ENCODE measurements at places on chromosomes 7 and 10.

GRCh38 chr10:1110674-1111119 is 54.5 kb downstream of the WDR37 start:
- no peak for DNase-seq

DNA sequence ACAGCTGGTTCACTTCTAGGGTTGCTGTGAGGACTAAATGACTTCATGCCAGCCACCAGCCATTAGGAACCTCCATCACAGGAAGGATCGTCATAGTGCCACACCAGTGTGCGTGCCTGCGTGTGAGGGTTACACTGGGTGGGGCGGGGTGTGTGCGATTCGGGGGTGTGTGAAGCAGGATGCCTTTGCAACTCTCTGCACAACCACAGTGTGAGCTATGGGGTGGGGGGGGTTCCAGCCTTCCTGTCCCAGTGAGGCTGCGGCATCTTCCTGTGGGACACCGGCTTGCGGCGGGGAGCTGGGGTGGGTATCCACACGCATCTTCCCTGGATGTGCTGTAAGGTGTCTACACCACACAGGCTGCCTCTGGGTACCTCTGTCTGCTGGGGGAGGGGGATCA is 6.9 kb upstream of the ELFN1 start:
- no peak for DNase-seq

DNA sequence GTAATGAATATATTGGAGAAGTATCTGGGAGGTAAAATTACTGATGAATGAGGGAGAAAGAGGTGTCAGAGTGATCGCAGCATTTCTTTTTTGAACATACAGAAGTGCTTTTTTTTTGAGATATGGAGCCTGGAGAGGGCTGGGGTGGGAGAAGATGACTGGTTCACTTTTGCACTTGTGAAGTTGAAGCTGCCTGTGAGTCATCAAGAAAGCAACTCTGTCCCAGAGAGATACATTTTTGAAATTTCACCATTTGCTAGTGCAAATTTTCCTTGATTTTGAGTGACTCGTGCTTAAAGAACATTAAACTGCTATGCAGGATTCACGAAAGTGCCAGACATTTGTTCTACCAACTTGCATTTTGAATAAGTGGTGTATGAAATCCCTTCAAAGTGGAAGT is 81.8 kb downstream of the ADRA2A start:
- peak; percentile 8 for DNase-seq

DNA sequence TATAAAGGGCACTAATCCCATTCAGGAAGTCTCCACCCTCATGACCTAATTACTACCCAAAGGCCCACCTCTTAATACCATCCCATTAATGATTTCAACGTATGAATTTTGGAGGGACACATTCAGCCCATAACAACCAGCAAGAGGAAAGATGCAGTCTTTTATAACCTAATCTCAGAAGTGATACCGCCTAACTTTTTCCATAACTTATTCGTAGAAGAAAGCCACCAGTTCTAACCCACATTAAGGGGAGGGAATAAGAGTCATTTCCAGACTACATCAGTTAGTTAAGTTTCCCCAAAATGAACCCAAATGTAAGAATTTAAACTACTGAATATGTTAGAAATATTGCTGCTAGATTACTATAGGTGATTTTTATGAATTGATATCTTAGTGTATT is 32.1 kb upstream of the LHFPL3 start:
- DNase-seq: no peak

DNA sequence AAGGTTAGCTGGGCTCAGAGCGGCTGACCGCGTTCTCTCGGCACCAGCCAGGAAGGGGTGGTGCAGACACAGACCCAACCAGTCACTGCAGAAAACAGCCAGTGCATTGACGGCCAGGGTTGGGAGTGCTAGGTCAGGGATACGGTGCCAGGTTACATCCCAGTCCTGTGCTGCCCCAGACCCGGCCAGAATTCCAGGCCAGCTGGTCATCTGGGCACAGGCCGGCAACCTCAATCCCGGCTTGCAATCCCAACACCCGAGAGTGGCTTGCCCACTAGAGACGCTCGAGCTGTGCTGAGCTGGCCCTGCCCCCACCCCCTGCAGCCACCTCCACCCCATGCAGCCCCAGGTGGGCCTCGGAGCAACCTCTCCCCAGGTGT is 3.8 kb downstream of the PRAP1 start:
- no peak for DNase-seq

DNA sequence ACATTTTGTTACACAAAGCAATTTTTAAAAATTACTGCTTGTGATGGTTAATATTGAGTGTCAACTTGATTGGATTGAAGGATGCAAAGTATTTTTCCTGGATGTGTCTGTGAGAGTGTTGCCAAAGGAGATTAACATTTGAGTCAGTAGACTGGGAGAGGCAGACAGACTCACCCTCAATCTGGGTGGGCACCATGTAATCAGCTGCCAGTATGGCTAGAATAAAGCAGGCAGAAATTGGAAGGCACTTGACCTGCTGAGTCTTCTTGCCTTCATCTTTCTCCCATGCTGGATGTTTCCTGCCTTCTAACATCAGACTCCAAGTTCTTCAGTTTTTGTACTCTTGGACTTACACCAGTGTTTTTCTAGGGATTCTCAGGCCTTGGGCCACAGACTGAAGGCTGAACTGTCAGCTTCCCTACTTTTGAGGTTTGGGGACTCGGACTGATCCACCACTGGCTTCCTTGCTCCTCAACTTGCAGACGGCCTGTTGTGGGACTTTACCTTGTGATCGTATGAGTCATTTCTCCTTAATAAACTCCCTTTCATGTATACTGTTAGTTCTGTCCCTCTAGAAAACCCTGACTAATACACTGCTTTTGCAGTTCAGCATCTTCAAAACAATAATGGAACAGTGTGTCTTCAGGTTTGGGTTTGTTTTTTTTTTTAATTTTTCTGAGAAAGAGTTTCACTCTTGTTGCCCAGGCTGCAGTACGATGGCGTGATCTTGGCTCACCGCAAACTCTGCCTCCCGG is 244.1 kb upstream of the SEMA3C start:
- DNase-seq: no peak

DNA sequence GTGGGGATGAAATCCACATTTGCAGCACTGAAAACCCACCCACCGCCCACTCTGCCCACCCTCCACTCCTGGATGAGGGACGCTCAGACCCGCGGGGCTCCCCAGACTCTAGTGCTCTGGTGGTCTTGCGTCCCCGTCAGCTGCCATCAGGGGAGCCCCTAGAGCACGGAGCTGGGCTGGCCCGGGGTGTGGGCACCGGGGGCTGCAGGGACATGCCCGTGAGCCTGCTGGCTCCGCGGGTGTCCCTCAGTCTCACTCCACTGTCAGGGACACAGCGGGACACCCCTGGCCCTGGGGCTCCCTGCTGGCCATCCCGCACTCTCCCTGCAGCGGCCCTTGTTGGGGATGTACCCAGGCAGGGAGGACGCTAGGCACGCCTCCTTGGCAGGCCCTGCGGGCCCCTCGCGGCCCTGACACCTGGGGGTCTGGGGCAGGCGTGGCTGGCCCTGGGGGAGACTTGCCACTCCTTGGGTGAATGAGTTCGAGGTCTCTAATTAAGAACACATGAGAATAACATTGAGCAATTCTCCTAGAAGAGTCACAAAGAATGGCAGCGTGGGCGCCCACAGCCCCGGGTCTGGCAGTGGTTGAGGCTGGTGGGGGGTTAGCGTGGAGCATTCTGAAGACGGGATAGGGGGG is 64.2 kb downstream of the CFAP46 start:
- DNase-seq: no peak

GRCh38 chr10:21675157-21675796 is 141.2 kb downstream of the MLLT10 start:
- DNase-seq: no peak

- DNase-seq: no peak
These were observed 15.9 kb downstream of the GSTO2 start for GRCh38 chr10:104284846-104285245.

DNA sequence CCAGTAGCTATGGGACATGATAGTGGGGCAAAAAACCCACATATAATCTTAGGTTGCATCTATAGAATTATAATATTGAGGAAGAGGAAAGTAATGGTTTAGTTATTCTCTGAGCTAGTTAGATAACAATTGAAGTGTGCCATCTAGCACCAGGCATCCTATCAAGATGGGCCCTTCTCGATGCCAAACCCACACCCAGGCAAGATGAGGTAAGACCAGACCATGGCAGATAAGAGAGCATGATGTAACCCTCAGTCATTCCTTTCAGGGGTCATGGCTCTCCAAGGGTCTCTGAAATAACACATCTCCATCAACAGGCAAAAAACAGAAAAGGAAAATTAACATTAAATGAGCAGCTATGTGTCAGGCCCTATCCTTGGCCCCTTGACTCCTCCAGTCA is 128.7 kb downstream of the SH3PXD2A start:
- DNase-seq: no peak

DNA sequence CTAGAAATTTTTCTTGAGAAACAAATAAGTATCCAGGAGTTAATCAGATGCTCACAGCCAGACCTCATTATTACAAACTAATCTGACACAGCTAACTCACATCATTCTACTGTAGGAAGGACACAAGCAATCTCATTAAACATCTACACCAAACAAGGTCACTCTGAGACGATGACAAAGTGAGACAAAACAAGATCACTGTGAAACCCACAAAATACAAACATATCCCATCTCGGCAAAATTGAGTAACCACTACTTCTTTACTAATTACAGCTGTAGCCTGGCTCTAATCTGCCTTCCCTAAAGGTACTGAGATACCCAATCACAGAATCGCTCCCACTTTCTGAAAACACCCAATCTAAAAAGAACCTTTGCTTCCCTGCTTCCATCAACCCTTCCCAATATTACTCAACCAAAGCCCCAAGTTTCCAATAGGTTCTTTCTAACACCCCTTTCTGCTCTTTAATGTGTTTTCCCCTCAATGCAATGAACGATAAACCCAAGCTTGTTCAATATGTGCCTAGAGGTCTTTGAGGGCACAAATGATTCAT is 26.9 kb downstream of the CCDC6 start:
- no peak for DNase-seq

DNA sequence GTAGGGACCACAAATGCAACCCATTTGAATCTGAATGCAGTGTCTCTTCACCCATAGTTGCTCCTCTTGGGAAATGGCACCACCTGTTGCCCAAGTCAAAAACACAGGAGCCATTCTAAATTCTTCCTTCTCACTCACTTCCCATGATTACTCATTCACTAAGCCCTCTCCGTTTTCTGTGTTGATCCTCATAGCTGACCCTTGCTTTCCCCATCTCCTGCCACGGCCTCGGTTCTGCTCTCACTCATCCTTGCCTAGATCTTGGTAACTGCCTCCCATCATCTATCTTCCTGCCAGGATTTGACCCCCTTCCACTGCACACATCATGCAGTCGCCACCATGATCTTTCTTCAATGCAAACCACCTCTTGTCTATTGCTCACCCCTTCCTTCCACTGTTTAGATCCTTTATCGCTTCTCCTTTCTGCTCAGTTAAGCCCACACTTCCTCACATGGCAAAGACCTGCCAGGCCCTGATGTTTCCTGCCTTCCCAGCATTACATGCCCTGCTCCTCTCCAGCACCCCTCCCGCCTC is 19.0 kb upstream of the CPN1 start:
- DNase-seq: no peak

- DNase-seq: no peak
These were observed 51.8 kb upstream of the SUN1 start for GRCh38 chr7:780516-780915.

GRCh38 chr10:26486990-26487850 is 49.1 kb downstream of the APBB1IP start:
- DNase-seq: peak; percentile 98

DNA sequence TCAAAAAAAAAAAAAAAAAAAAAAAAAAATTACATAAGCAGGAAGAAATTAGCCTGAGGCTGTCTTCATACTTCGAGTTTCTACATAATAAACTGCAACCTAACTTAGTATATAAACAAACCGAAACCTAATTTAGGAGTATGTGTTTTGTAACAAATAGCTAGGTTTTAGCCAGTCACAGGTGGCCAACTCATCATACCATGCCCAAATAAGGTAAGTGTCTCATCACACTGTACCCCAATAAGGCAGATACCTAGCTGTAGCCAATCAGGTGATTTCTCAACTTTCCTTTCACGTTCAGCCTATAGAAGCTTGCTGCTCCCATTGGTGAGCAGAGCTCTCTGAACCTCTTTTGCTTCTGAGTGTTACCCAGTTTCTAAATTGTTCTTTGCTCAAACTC is 13.9 kb upstream of the AGR2 start:
- DNase-seq: no peak

GRCh38 chr7:55185321-55185802 is 166.5 kb downstream of the EGFR start:
- DNase-seq: no peak

GRCh38 chr10:129939416-129940275 is 24.4 kb downstream of the EBF3 start:
- DNase-seq: no peak

- DNase-seq: no peak
These were observed 110.1 kb downstream of the PLCE1 start for GRCh38 chr10:94103801-94104221.

GRCh38 chr7:132154695-132155471 is 421.4 kb downstream of the PLXNA4 start:
- no peak for DNase-seq

DNA sequence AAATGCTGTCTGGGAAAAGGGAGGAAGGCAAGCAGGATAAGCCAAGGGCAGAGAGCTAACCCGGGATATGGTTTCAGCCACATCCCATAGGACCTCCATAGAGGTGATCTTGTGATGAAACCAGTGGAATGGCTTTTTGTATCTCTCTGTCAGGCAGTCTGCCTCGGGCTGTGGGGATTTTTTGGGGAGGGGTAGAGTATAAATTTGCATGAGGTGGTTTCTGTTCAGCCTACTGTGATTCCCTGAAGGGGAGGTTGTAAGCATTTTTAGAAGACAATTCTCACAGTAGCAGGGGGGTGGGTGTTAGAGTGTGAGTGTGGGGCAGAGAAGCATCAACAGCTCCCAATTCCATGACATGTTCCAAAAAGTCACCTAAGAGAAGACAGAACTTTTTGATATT is 11.8 kb downstream of the OR9A2 start:
- DNase-seq: no peak

- DNase-seq: no peak
These were observed 98.8 kb upstream of the BMPER start for GRCh38 chr7:33806298-33807154.

GRCh38 chr10:79103585-79103984 is 34.8 kb downstream of the ZMIZ1 start:
- no peak for DNase-seq

- no peak for DNase-seq
These were observed 254.0 kb upstream of the PPP2R2D start for GRCh38 chr10:131646551-131647525.

GRCh38 chr7:102147008-102147407 is 139.7 kb upstream of the SH2B2 start:
- peak; percentile 73 for DNase-seq

GRCh38 chr10:55287346-55287745 is 486.3 kb upstream of the PCDH15 start:
- DNase-seq: no peak

DNA sequence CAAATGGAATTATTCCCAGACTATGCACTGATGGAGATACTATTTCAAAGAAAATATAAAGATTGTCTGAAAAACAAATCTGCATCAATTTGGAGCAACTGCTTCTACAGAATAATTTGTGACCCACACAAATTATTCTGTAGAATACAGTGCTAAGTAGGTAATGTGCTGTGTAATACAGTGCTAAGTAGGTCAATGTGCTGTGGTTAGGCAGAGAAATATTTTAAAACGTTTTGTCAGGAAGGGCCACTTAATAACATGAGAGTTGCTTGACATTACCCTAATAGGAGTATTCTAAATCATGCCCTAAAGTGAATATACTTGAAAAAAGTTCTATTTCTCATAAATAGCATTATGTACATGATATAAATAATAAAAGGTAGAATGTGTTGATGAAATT is 116.5 kb upstream of the KCND2 start:
- no peak for DNase-seq

- DNase-seq: no peak
These were observed 13.1 kb upstream of the TRDMT1 start for GRCh38 chr10:17214526-17214925.

All from stromal cell of bone marrow (primary cell).